ENCODE measurements at places on chromosomes 3 and 15.

DNA sequence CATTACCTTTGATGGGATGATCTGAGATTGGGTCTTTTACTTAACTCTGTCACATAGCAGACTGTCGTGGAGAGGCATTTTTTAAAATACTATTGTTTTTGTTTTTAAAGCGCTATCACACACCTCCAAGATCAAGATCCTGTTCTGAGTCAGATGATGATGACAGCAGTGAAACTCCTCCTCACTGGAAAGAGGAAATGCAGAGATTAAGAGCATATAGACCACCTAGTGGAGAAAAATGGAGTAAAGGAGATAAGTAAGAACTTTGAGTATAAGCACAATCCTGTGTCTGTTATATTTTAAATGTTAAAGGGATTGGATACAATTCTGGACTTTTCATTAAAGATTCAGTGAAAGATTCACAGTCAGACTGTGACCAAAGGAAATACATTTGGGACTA lies 18.4 kb upstream of the ZBTB47 start:
- DNase-seq = no peak

DNA sequence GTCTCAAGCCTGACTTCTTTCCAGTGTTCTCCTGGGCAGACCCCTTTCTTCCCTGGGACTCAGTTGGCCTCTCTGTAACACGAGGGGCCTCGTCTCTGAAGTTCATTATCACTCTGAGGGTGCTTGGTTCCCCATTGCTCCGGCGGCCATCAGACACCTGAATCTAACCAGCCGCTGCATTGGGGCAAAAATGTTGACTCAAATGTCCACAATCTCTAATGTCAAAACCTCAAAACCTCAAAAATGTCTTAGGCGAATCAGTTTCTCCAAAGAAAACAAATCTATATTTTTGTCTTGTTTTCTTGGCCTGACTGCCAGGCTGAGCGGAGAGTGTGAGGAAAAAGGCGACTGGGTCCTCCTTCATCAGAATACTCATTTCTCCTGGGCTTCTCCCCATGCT lies 220.7 kb downstream of the VPS13C start:
- no peak for DNase-seq

DNA sequence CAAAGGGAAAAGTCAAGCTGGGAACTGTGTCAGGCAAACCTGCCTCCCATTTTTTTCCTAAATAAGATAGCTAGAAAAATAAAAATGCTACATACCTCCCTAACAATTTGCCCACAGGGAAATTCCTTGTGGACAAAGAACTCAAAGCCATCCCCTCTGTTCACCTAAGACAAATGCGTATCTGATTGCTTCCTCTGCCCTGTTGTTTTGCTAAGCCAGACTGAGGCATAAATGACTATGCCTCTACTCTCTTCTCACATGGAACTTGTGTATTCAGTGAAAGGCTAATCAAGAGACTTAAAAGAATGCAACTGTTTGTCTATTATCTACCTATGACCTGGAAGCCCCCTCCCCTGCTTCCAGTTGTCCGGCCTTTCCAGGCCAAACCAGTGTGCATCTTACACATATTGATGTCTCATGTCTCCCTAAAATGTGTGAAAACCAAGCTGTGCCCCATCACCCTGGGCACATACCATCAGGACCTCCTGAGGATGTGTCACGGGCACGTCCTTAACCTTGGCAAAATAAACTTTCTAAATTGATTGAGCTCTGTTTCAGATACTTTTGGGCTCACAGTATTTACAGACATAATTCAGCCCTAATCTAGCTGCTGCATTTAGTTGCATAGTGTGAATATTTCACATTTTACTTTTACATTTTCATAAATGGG lies 15.8 kb downstream of the CHD2 start:
- DNase-seq = no peak

GRCh38 chr15:40302288-40302886 lies 5.3 kb downstream of the PLCB2 start:
- no peak for DNase-seq

DNA sequence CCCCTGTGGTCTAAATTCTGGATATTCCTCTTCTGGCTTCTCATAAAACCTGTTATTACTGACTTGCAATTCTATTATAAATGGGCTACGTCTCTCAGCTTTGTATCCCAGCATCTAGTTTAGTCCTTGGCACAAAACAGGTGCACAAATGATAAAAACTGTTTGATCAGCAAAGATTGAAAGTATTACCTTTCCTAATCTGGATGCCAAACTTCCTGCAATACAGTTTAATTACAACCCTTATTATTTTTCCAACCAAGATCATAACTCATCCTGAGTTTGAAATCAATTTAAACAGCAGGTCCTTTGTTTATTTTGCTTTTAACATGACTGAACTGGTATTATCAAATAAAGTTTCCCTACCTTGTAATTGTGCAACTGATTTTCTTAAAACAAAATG lies 132.6 kb downstream of the ATP1B3 start:
- no peak for DNase-seq

GRCh38 chr3:79167651-79168416 lies 600.0 kb downstream of the ROBO1 start:
- DNase-seq = no peak

- DNase-seq = no peak
Observed at GRCh38 chr3:49805897-49806701, 3.0 kb downstream of the INKA1 start.

DNA sequence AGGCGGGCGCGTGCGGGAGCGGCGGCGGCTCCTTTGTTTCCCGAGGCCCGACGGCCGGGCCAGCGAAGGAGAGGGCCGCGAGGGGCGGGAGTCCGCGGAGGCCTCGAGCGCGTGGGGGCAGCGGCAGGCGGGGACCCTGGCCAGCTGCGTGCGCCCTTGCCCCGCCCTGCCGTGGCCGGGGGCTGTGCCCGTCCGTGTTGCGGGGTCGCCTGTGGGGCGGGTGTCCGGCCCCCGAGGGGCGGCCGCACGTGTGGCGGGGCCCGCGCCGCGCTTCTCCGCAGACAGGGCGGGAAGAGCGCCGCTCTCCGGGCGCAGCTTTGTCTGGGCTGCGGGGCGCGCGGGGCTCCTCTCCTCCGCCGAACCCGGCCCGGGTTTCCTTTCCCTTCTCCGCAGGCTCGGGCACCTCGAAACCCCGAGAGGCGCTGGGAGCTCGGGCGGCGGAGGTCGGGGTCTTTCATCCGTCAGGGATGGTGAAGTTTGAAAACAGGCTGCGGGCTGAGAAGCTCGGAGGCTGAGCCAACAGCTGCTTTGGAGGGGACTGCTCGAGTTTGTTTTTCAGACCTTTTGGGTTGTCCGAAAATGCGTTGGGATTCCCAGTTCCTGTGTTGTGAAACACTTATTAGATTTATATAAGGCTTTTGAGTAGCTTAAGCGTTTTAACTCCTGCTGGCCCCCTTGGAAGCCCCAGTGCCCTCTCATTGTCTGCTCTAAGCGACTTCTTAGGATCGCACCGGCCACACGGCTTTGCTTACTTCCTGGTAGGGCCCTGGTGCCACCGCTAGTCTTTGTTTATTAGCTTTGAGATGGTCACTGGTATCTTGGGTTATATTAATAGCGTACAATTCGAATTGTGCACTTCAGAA lies 817 bp downstream of the USP3 start:
- DNase-seq = peak; percentile 76

DNA sequence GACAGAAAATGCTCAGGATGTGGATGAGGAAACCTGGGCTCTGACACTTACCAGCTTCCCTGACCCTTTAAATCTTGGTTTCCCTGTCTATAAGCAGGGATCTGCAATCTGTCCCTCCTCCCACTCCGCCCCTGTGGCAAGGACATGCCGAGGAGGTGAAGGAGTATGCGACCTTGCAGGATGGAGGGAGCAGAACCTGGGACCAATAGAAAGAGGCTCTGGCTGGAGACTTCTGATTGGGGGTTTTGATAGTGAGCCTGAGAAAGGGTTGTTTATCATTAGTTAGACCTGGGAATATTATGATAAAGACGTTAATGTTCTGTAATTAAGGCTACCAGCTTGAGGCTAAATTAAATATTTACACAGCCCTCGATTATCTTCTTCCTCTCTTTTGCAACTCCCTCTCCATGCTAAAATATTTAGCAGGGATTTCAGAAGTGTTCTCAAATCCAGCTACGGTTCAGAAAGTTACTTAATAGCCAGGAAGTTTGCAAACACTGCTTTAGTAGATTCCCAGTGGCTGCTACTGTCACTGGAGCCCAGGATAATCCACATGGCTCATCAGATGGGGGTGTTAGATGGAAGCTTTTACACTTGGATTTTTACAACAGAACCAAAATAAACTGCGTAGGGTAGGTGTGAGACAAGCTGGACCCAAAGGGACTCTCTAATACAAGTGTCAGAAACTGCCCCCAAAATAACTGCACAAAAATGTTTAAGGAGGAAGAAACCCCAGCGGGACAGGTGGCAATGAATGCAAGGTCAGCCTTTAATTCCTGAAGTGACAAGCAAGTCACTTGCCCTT lies 9.2 kb upstream of the PAQR5 start:
- no peak for DNase-seq

- no peak for DNase-seq
Observed at GRCh38 chr3:151460774-151461450, at the start of gene IGSF10. Gene IGSF10 (minus strand): TSS chr3:151461061. CDS start chr3:151458709, 2,352 bp downstream.

DNA sequence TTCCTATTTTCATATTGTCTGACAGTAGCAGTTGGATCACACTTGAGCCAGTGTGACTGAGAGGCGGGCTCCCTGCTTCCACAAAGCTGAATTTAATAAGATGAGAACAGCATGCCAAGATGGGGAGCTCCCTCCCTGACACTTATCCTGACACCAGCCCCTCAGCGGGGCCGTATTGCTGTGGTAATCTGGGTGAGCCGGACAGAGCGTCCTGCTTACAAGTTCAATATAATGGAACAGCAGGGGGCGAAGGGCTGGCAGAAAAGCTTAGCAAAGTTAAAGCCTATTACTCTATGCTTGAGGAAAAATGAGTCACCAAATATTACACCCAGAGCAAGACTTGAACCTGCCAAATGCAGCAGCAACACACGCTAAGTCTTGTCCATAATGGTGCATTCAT lies 163.8 kb upstream of the CMC1 start:
- no peak for DNase-seq

- no peak for DNase-seq
Observed at GRCh38 chr3:152505926-152506325, 237.2 kb downstream of the MBNL1 start.

GRCh38 chr3:47865192-47865591 lies 62.3 kb downstream of the DHX30 start:
- DNase-seq = no peak
